ENCODE measurements at places on chromosomes 16 and 17.
A peak's percentile ranks its signal among the peaks of the same experiment; 100 is the strongest.

GRCh38 chr17:76515274-76515949, 14.2 kb upstream of the RHBDF2 start:
- DNase-seq, result peak; percentile 51

DNA sequence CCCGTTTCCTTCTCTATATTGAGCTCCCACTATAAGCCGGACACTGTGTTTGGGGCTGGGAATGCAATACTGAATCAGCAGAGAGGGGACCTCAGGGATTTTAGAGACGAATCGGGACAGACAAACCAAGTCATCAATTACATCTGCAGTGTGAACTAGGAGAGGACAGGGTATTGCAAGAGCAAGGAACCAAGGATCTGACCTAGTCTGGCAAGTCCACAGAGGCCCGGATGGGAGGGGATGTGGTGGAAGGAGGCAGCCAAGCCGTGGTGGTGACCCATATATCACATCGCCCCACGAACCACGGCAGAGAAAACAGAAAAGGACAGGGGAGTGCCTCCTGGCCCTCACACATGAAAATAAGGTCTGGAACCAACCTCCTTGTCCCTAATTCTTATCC, 28.1 kb upstream of the NXPH3 start:
- no peak for DNase-seq

DNA sequence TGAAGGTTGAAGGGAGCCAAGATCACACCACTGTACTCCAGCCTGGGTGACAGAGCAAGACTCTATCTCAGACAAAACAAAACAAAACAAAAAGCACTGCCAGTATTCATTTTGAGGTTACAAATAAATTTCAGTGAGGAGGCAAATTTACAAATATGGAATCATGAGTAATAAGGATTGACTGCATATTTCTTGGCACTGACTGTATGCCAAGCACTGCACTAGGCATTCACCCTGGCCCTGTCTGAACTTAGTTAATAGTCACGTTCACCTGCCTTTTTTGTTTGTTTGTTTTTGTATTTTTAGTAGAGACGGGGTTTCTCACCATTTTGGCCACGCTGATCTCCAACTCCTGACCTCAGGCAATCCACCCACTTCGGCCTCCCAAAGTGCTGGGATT, 5.1 kb downstream of the LDAF1 start:
- no peak for DNase-seq

DNA sequence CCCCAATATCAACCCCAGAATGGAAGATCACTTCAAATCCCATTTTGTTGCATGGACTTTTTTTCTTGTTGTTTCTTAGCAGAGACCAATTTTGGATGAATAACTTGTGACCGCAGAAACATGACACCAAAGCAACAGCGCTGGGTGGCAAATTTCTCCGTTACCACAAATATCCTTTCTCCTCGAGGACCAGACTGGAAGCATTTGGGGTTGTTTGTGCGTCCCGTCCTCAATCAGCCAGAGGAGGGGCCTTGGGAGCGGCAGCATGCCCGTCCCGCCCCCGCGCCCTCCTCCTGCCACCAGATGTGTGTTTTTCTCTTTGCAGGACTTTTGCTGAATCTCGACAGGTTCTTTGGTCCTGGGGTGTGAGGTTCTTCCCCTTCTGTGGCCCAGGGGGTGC, 282.5 kb upstream of the FOXF1 start:
- no peak for DNase-seq

DNA sequence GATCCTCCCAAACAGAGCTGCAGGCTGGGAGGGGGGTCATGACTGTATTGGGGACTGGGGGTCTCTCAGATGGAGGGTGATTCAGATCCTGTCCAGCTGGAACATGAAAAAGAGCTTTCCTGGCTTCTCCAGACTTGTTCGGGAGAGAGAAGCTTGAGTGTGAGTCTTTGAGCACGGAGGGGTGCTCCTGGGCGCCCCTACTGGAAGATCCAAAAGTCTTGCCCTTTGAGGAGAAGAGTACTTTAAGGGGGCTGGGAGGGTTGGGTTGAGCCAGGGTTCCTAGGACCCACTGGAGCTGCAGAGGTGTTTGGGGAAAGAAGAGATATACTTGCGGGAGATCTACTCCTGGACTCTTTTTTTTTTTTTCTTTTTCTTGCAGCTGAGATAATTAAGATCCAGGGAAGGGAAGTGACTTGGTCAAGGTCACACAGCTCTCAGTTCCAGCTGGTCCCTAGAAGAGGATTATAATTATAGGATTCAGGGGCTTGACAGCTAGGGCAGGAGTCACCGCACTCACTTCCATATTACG, 8.4 kb downstream of the RARA start:
- no peak for DNase-seq

- no peak for DNase-seq
These were observed 186.5 kb downstream of the LGALS9B start for GRCh38 chr17:20280851-20281250.

DNA sequence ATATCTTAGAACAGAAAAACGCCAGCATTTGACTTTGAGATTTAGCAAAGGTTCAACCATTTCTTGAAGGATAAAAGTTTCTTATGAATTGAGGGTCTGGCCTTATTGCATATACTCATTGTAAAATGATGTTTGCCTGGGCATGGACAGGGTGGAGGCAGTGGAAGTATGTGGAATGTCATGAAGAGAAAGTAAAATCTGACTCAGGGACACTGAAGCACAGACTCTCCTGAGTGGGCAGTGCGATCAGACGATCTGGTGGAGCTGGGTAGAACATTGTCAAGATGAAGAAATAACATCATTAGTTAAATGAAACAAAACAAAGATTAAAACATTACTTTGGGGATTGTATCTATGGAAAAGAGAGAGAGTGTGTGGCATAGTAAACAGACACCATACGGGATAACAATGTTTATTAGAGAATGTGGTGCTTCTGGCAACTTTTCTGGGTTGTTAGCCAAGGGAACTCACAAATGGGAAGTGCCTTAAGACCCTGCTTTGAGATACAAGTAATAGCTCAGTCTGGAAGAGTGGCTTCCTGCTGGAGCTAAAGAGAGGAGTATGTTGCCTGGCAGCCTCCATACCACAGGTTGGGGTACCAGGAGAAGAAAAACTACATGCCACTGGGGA, 4.4 kb downstream of the MAP3K3 start:
- no peak for DNase-seq

GRCh38 chr17:77555121-77555591, 403.3 kb upstream of the TNRC6C start:
- no peak for DNase-seq

DNA sequence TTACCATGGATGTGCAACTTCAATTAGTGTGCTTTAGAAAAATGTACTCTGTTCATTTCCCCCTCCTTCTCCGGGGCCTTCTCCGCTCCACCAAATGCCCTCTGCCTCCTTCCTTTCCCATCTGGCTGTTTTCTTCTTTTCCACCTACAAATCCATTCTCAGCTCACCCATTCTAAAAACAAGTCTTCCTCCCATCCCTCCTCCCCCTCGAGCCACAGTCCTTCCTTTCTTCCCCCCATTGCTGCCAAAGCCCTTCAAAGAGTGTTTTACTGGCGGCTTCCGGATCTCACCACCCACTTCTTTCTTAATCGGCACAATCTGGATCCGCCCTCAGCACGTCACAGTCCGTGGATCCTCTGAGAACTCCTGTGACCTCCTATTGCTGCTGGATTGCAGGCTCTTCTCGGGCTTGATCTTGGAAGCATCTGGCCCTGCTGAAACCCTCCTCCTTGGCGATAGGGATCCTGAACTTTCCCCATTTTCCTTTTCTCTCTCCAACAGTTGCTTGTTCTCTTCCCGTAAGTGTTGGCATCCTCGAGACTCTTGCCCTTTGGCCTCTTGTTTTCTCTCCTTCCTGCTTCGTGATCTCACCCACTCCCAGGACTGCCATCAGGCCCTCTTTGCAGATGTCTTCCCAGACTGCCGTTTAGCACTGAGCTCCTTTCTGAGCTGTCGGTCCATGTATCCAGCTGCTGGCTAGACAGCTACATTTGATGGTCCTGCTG, 36.0 kb upstream of the FBXO47 start:
- no peak for DNase-seq

GRCh38 chr17:35725802-35726126, 5.7 kb upstream of the RASL10B start:
- no peak for DNase-seq

DNA sequence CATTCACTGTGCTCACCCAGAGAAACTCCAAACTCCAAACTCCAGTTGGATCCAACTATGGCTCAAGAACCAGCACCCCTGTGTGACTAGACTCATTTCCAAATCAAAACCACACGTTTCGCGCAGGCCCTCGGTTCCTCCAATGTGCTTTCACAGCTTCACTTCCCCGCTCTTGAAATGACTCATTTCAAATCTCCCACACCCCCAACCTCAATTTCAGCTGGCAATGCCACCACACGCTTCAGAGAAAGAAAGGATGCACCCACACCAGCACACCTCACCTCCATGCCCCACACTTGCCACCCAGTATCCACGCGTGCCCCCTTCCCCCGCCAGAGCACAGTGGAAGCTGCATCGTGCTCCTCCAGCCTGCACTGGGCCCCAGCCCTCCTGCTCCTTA, 9.0 kb downstream of the TMEM92 start:
- no peak for DNase-seq

DNA sequence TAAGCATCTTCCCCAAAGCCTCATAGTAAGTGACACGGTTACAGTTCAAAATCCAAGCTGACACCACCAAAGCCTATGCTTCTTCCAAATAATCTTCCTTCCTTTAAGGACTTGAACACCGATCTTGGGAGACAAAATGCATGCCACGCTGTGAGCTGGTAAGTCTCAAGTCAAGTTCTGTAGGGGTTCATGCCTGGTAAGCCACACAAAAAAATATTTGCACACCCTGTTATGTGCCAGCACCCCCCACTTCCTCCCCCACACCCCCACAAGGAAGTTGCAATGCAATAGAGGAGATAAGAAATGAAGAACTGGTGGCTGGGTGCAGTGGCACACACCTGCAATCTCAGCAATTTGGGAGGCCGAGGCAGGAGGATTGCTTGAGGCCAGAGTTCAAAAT, 5.6 kb downstream of the NOG start:
- DNase-seq, result no peak

DNA sequence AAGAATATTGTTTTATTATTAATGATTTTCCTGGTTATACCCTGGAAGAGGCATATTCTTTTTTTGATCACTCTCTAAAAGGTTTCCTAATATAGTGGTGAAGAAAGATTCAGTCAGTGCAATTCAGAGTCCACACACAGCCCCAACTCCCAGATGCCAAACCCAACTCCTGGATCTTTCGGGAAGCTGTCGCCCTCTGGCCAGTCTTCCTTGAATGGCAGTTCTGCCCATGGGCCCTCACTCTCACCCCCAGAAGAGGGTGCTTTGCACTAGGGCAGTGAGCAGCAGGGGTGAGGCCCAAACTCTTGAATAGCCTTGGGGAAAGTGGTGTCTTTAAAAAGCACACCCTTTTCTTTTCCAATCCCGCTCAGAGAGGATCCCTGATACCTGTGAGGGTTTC, 11.0 kb downstream of the KRT32 start:
- DNase-seq, result no peak

DNA sequence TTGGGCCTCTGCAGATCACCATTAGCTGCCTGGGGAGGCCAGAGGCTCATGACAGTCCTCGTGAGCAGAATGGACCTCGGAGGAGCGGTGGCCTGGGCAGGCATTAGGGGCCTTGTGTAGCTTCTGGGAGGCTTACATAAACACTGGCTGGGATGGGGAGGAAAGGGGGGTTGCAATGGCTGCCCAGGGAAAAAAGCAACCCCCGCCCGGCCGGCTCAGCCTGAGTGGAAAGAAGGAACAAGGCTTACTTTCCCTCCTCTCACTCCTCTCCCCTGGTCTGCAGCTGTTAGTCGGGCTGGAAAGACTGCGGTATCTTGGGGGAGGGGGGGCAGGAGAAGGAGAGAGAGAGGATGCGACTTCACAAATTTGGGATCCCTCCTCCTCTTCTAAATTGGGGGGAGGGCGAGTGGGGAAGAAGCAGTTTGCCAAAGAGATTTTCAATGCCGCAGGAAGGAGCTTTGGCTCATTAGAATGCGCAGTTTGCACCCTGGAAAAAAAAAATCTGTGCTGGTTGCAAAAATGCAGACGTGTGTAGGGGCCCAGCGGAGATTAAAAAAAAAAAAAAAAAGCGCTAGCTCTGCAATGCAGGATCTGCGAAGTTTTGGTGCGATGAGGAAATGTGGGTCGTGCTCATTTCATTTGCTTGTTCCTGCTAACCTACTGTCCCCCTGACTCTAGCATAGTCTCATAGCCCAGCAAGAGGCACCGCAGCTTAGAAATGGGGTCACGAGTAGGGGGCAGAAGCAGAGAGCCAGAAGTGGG, 6.6 kb upstream of the NR1D1 start:
- DNase-seq, result no peak

DNA sequence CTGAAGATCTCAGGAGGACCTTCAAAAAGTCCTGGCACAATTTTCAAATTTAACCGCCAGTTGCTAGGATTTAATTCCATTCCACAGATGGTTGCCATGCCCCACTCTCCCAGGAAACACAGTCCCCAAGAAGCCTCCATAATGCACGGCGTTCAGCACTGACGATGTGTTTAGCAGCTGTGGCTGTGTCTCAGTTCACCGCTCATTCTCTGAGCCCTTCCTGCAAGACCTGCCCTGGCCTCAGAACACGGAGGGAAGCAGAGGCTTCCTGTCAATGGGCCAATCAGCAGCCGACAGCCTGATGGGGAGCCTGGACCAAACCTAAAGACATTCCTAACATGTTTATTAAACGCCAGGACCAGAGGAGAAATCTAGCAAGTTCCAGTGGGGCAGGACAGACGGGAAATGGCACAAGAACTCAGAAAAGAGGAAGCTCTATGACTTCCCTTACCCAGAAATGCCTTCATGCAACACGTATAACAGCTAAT, 4.9 kb downstream of the MYLK3 start:
- no peak for DNase-seq

- no peak for DNase-seq
These were observed 5.1 kb upstream of the HSBP1 start for GRCh38 chr16:83802554-83803205.

GRCh38 chr17:59725691-59726090, 18.2 kb downstream of the VMP1 start:
- DNase-seq, result no peak

DNA sequence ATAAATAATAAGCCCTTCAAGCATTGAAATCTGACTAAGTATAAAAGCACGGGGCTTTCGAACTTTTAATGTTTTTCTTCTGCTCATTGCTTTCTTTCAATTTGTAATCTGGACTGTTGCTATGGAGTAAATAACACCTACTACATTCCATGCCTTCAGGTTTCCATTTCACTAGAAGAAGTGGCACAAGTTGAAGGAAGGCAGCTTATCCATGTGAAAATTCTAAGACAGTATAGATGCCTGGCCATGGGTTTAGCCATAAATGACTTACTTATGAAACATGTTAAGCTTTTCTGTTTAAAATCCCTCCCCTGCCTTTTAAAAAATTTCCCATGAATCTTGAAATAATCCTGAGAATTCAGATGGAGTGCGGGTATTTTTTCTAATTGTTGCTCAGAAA, 30.6 kb downstream of the KCNJ16 start:
- no peak for DNase-seq

- no peak for DNase-seq
These were observed 173.5 kb downstream of the BCAS3 start for GRCh38 chr17:60851181-60851580.

GRCh38 chr17:48492401-48493298, 38.2 kb downstream of the HOXB1 start:
- DNase-seq, result peak; percentile 50

All from activated CD4-positive, alpha-beta T cell treated with anti-CD3 and anti-CD28 coated beads, Interleukin-2, amount 50 U/mL, for 24 hours (primary cell).